ENCODE measurements at places on chromosomes 16 and 17.
A peak's percentile ranks its signal among the peaks of the same experiment; 100 is the strongest.

GRCh38 chr17:3004925-3005324 lies 58.5 kb downstream of the OR1D5 start:
- no peak for DNase-seq

- DNase-seq: no peak
These were observed 221.1 kb upstream of the XYLT1 start for GRCh38 chr16:17691899-17692176.

DNA sequence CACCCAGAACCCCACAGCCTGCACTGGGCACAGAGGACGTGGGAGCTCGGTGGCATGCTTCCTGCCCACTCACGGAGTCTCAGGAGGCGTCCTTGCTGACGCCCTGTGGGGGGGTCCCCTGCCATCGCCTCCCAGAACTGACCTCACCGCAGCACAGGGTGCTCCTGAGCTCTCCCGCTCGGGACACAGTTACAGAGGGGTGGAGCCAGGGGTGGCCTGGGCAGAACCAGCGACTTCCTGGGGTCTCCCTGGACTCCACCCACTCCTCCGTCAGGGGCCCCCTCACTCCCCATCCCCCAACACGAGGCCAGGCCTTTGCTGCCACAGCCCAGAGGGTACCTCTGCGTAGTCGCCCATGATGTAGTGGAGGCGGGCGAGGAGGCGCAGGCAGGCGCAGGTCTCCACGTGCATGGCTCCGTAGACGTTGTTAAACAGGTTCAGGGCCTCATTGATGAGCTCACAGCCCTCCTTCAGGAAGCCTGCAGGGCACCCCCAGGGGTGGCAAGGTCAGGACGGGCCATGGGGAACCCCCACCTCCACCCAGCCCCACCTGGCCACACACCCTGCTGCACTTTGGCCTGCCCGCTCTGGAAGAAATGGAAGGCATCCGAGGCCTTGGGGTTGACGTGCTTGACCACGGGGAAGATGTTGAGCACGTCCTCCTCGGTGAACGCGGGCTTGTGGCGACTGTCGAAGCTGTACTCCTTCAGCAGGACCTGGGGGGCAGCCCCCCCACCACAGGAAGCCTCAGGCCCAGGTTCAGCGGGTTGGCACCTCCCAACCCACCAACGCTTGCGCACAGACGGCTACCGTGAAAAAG lies 17.8 kb downstream of the CLUH start:
- DNase-seq: no peak

- no peak for DNase-seq
These were observed 123.5 kb downstream of the ANKRD11 start for GRCh38 chr16:89366561-89367537.

- no peak for DNase-seq
These were observed 84.6 kb downstream of the USP31 start for GRCh38 chr16:23064639-23065038.

DNA sequence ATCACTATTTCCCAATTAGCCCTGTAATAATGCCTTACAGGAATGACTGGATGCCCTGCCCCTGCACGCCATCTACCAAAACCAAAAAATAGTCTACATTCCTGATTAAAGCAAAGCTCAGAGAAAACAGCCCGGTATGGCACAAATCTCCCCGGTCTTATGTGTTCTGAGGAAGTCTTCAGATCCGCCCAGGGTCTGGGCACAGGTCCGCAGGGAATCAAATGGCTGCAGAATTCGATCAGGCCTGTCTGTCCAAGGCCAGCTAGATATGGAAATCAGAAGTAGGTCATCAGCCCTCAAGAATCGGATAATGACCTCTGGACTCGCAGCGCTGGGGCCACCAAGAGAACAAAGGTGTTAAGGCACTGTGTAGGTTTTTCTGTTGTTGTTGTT lies 171.0 kb downstream of the ZFHX3 start:
- no peak for DNase-seq

DNA sequence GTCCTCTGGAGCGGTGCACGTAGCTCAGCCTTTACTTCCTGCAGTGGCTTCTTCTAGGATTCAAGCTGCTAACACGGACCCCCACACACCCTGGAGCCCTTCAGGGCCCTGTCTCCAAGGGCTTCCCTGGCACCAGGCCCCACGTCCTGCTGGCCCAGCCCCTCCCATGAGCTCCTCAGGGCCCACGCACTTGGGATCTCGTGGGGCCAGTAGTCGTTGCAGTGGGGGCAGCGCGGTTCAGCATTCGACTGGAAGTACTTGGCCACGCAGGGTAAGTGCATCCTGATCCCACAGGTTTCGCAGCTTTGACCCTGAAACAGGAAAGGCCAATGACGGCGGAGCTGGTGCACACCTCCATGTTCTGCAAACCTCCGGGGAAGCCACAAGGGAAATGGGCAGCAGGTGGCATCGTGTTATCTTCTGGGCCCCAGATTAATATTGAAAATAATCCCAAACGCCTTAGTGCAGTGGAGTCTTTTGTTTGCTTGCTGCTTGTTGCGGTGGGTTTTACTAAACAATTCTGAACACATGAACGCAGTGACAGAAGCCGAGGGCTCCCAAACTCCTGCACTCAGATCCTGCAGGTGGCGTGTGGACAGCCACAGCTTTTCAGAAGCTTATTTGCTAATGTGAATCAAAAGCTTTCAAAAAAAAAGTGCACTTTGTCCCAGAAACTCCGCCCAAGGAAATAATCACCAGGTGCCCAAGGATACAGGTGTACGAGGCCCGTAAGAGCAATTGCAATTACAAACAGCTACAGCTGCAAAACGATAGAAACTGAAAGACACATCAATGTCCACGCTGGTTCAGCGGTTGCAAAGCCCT lies 22.4 kb downstream of the KDM8 start:
- no peak for DNase-seq

DNA sequence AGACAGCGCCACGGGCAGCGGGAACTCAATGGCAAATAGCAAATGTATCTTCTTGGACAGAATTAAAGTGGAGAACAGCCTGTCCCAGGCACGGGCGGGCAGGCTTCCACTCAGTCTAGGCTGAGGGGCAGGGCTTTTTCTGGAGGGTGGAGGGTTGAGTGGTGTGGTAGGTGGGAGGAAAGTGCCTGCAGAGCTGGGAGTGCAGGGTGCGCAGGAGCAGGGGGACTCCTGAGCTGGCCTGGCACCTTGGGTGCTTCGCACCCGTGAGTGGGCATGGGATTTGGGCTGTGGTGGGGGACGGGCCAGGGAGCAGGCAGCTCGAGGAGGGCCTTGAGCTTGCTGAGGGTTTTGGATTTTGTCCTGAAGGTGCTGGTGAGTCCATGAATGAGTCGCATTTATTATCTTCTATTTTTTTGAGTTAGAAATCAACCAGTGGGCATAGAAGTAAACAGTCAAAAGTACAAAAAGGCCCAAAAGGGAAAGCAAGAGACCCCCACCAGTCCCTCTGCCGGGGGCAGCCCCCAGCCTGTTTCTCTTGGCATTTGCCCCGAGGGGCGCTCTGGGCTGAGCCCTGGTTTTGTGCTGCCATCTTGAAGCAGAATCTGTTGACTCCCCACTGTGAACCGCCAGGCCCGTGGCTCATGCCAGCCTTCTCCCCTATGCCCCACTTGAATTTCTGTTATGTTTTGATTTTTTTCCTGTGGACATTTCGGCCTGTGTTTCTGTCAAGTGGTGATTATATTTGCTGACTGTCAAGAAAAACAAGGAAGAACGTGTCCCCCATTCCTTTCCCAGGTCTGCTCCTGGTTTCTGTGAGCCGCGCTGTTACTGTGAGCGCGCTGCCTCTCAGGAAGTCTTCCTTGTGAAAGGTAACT lies 8.2 kb downstream of the ADORA2B start:
- no peak for DNase-seq

DNA sequence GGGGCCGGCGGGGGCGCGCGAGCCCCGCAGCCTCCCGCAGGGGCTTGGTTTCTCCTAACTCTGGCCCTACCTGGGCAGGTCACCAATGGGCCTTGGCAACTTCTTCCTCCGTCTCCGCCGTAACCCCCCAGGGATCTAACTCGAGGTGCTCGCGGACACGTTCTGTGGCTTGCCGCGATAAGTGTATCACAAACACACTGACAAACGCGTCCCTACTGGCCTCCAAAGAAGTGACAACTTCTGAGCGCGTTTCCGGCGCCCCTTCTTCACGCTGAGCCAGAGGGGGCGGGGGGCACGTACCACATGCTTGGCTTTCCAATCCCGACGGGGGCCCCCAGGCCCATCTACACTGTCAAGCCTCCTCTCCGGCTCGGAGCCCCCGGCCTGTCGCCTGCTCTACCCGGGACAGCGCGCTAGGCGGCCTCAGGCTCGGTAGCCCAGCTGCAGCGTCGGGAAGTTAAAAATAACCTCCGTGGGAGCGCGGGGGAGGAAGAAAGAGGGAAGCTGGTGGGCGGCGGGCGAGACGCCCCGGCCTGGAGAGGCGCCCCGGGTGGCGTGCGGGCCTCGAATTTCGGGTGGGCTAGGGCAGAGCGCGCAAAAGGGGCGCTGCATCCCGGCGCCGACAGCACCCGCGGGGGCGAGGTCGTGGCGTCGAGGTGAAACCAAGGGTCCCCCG lies 725 bp upstream of the SPHK1 start:
- DNase-seq: peak; percentile 24

GRCh38 chr17:66526827-66527226 lies 224.4 kb downstream of the PRKCA start:
- DNase-seq: no peak

DNA sequence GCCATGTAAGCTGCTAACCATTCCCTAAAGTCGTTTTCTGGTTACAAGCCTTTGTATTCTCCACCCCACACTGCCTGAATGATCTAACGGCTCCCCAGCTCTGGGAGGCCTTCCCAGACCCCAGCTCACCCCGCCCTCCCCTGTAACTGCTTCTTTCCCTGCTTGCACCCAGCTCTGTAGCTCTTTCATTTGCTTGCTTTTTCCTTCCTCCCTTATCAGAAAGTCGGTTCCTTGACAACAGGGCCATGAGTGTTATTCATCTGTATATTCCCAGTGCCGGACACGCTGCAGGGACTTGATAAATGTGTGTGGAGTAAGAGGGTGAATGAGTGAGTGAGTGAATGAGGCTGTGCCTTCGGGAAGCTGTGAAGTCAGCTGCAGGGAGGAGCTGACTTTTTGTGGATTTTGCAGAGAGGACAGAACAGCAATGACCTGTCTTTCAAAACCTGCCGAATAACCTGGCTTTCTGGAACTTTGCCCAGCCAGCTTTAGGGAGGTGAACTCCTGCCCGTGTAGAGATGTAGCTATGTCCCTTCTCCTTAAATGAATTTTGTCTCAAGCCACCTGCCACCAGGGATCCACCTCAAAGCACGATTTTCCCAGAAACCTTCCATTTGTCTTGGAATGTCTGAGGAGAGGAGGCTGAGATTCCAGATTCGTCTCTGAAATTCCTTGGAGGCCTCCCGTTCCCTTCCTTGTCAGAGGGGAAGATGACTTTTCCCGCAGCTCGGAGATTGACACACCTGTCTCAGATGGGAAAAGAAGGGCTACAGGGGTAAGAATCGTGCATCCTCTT lies 20.0 kb upstream of the CACNG4 start:
- no peak for DNase-seq

Measured in activated CD4-positive, alpha-beta T cell treated with anti-CD3 and anti-CD28 coated beads, Interleukin-2, amount 50 U/mL, for 24 hours (primary cell).